ENCODE measurements at places on chromosomes 7 and 10.

DNA sequence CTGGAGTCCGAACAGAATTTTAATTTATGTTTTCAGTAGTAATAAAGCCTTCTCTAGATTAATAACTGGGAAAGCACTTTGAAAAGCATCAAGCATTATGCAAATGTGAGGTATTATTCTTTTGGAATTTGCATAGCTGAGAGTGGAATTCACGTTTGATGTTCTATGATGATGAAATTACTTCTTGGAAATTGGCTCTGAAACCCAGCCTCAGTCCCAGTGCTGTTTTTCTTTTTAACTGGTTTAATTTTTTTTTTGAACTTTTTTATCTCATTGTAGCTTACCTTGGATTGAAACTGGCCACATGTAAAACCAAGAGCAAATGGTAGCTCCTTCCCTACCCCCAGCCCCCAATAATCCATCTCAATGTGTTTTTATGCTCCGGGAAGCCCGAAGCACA lies 1.2 kb downstream of the TBXAS1 start:
- DNase-seq, result no peak

DNA sequence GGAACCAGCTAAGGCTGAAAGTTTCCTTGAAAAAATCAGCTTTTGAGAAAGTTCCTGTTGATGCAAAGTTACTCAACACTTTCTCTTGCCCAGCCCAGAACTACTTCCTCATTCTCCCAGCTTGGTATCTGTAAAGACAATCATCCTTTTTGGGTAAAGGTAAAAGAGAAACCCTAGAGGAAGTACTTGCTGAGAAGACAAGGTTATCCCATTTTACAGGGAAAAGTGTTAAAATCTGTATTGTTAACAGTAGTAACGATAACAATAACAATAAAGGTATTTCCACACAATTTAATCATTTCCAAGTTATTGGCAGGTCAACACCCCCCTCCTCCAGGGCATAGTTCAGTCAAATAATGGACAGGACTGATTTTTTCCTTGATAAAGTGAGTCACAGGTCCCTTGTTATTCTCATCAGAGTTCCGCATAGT lies 2.4 kb downstream of the ALOX5 start:
- no peak for DNase-seq

DNA sequence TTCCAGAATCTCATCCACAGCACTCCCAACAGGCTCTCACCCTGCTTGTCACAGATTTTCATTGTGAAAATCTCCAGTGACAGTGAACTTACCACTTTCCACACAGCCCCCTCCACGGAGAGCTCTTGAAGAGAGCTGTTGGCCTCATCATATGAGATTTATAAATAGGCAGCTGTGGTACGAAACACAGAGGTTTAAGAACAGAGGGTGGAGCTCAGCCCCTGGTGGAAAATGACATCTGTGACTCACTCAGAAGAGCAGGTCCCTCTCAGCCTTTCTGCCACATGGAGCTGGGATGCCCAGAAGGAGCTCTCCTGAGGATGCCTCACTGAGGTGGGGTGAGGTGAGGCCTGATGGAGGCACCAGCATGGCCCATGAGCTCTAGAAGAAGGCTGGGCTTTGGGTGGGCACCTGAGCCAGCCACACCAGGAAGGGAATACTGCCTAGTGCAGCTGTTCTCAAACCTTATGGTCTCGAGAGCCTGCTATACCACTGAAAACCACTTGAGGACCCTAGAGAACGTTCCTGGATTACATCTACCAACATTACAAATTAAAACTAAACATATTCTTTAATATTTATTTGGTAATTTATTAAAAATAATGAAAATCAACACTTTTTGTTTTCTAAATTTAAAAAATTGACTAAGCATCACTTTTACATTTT lies 25.8 kb upstream of the EEPD1 start:
- DNase-seq, result no peak

DNA sequence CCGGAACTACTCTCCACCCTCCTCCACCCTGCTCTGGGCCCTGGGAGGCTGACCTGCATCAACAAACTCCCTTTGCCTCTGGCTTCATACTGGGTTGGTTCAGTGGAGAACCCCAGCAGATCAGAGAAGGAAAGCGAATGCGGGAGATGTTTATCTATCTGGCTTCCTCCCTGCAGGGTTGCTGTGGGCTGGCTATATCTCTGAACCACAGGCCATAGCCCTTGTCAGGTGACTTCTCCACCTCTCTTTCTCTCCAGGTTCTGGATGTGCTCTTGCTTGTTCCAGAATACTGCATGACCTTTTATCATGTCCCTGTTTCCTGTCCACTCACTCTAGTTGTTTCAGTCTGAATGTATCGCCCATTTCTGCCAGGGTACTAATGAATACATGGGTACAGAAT lies 51.7 kb upstream of the IFRD1 start:
- DNase-seq, result no peak

DNA sequence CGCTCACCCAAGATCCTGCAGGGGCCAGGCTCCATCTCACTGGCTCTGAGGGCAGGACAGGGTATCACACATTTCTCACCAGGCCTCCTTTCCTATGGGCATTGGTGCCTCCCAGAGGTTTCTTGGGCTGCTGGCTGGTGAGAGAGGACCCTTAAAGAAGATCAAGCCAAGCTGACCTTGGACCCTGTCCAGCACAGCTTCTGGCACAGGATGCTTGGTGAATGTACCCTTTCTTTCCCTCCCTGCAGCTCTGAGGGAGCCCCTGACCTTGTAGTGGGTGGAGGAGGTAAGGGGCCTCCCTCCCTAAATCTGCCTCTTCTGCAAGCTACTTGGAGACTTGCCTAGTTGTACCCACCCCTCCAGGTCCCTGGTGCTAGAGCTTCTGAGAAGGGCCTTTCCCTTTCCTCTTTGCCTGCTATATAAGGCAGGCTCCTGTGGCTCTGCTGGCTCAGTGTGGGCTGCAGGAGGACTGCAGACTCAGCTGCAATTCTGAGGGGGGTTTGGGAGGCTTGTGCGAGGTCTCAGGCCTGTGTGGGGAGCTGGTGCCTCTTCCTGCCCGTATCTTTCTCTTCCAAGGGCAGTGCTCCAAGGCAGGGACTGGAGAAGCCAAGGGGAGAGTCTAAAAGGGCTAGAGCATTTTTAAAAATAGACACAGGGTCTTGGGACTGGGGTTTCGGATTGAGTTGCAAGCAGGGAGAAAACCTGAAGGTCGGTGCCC lies 11.7 kb upstream of the TRIM8 start:
- DNase-seq, result no peak

- DNase-seq, result no peak
These were observed 78.3 kb upstream of the KMT2C start for GRCh38 chr7:152513861-152514770.

GRCh38 chr10:132113206-132113605 lies 47.5 kb downstream of the JAKMIP3 start:
- no peak for DNase-seq

GRCh38 chr7:8320174-8320573 lies 58.2 kb upstream of the ICA1 start:
- no peak for DNase-seq

DNA sequence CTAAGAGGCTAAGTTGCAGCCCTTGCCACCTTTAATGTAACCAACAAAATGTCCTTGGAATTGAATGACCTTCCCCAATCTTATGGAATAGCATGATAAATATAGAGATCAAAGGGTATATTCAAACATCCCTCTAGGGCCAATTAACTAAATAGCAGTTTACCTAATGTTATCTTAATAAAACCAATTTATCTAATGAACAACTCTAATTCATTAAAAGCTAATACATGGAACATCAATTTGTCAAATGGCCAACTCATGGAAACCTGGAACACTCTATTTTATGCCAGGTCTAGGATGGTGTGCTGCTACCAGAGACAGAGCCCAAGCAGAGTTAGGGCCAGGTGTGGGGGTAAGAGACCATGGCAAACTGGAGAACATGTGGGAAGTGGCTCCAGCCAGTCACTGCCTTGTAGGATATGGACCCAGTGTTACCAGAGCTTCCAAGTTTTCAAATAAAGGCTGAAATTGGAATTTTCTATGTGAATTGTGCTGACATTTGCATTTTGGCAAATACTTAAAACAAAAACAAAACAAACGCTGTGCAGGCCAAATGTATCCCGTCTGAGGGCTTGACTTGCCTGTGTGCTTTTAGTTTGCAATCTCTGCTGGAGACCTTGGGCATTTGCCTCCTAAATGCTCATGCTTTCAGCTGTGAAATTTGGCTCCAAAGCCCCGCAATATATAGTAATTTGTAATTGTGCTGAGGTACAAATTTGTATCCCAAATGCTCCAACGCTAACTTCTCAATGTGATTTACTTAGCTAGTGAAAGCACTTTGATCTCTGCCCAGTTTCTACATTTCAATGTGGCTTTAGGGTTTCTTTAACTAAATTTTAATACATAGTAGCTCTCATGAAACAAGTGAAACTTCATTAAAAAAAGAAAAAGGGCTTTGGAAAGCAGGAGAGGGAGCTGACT lies 55.1 kb downstream of the CPED1 start:
- DNase-seq, result no peak

DNA sequence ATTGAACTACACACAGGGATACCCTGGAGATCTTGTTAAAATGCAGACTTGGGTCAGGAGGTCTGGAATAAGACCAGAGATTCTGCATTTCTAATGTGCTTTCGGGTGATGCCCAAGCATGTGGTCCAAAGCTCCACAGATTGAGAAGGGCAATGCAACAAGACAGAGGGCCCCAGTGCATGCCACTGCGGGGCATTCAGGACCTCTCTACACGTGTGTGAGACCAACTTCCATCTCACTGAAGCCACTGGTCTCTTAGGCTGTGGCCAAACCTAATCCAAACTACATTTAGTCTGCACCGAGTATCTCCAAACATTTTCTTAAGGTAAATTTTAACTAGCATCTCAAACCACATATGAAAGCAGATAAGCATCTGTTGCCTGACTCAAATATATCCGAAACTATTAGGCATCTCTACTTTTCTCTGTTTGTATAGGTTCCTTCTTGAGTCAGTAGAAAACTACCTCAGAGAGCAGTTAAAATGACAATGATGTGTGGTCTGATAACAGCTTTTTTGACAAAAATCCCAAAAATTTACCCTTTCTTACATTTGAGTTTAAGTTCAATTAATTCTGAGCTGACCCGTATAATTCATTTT lies 107.5 kb downstream of the ELMO1 start:
- no peak for DNase-seq

- DNase-seq, result no peak
These were observed 17.5 kb downstream of the HYCC1 start for GRCh38 chr7:22996470-22996869.

DNA sequence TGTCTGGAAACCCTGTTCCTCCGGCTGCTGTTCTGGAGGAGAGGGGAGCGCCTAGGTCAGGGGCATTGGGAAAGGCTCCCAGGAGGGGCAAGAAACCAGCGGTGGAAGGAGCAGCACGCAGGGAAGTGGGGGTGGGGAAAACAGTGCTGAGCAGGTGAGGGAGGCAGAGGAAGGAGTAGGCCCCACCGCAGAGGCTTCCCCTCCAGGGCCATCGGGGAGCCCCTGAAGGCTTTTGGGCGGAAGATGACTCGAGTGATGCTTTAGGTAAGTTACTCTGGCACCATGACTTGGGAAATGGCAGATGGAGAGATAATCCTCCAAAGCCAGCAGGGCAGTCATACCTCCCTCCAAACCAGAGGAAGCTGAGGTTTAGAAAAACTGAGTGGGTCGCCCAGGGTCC lies 106.5 kb upstream of the ANLN start:
- DNase-seq, result no peak

- DNase-seq, result no peak
These were observed 45.2 kb downstream of the WIPF3 start for GRCh38 chr7:29851487-29851886.

DNA sequence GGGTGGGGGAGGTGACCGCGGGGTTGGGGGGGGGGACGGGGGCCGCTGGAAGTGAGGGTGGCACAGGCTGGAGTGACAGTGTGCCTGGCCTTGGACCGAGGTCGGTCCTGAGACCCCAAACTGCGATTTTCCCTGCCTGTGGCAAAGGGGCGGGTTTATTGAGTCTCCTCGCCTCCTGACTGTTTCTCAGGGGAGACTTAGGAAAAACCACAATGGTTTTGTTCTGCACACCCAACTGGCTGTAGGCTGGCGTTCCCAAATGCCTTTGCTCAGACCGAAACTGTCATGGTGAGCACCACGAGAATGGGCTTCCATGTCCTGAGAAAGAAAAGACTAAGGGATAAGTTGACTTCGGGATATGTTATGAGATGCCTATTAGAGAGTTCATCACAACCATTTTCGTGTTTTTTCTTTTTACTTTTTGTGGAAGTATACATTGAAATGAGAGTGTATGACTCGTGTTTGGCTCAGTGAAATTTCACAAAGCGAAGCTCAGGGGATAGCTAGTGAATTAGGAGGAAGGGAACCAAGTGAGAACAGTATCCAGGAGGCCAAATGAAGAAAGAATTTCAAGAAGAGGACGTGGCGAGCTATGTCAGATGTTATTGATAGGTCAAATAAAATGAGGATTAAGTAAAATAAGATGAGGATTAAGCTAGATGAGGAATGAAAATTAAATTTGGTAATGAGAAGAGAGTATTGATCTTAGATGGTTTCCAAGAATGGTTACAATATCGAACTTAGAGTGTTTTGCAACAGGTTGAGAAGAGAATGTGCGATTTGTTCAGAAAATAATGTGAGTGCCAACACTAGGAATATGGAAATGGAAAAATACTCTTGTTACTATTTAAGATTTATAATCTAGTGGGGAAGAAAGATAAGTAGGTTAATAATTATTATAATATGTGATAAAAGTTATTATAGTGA lies 918 bp downstream of the NET1 start:
- DNase-seq, result no peak

GRCh38 chr10:126734015-126734414 lies 63.5 kb upstream of the C10orf90 start:
- DNase-seq, result peak; percentile 11

GRCh38 chr7:39958038-39958437 lies 8.0 kb downstream of the CDK13 start:
- DNase-seq, result no peak

DNA sequence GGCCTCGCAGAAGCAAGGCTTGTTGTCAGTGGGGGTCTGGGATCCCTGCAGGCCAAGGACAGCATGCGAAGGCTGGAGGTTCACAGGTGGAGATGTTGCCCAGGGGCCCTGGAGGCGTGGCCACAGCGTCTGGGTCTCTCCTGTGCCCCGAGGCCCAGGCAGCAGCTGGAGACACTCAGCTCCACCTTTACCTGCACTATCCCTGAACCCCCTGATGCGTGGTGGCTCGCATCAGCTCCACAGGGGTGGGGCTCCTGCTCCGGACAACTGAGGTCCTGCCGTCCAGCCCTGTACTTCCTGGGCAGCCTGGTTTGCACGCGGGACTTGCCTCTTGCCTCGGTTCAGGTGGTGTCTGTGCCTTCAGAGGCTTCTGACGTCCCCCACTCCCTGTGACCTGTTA lies 54.6 kb upstream of the ZNF32 start:
- no peak for DNase-seq

Data from AG09309 (cell line).